CD4-positive, alpha-beta memory T cell (primary cell): ENCODE measurements at places on chromosomes 4 and X.
A peak's percentile ranks its signal among the peaks of the same experiment; 100 is the strongest.

DNA sequence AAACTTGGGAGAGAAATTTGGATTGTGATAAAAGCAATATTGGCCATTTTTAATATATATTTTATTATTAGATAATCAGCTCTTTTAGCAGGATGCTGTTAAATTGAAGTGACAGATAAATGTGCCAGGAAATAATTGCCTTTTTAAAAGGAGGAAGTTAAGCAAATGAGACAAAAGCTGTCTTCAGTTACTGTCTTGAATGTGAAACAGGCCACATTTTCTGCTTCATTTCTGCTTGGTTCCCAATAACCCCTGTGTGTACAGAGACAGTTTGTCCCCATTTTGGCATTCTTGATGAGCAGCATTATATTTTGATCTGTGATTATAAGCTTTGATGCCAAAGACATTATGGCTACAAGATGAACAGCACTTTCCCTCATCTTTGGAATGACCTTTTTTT lies 953 bp downstream of the EPGN start:
- DNase-seq: no peak

- no peak for DNase-seq
These were observed 151.9 kb upstream of the RPS6KA3 start for GRCh38 chrX:20418379-20419150.

DNA sequence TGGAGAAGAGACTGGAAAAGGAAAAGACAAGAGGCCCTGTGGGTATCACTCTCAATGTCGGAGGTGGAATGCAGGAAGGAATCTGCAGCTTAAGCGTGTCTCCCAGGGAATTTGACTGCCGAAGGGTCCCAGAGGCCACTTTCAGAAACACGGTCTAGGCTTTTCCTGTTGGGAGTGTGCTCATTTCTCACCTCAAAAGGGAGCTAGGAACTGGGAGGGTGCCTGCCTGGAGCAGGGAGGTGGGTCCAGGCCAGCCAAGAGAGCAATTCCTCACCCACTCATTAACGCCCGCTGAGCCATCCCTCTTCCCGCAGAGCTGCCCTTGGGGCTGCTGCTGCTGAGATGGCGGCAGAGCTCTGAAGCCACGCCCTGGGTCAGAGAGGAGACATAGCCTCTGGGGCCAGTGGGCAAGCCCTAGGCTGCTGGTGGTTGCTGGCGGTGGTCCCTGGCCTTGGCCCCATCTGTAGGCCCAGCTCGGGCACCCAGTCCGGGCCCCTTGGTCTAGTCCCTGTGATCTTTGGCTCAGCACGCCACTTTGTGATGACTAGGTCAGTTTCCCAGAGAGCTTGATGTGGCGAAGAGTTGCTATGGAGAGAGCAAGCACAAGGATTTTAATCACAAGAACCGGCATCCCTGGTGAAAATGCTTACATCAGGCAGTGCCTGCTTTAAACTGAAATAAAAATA lies 4.1 kb downstream of the ZNF185 start:
- no peak for DNase-seq

DNA sequence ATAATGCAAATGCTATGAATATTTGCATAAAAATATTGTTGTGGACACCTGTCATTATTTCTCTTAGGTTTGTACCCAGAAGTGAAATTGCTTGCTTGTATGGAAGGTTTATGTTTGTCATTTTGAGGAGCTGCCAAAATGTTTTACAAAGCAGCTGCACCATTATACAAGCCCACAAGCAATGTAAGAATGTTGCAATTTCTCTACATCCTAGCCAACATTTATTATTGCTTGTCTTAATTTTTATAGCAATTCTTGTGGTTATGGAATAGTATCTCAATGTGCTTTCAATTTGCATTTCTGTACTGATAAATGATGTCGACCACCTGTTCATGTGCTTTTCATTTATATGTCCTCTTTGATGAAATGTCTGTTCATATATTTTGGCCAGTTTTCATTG lies 18.7 kb upstream of the RBMX start:
- no peak for DNase-seq

- peak; percentile 34 for DNase-seq
These were observed 84.2 kb downstream of the CNOT6L start for GRCh38 chr4:77734928-77735327.

GRCh38 chrX:9141496-9141895 lies 107.6 kb upstream of the FAM9B start:
- DNase-seq: no peak

- DNase-seq: no peak
These were observed 3.7 kb downstream of the CXCL9 start for GRCh38 chr4:76003620-76004019.

GRCh38 chrX:70042399-70043371 lies 7.1 kb downstream of the AWAT2 start:
- DNase-seq: no peak

DNA sequence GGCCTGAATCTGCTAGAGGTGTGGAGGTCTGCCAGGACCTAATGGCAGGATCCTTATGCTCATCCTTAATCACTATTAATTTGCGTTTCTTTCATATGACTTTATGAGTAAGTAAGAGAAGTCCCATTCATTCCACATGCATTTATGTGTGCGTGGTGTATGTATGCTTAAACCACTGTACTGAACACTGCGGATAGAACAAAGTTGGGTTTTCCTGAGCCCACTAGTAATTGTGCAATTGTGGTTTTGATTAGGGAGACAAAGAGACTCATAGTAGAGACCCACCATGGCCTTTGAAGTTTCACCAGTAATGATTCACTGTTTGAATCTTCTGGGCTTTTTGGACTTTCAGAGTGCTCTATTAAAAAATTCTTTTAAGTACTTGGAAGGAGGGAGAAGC lies 498.5 kb upstream of the DIPK2B start:
- no peak for DNase-seq

GRCh38 chr4:101183666-101184373 lies 163.5 kb downstream of the PPP3CA start:
- DNase-seq: no peak

DNA sequence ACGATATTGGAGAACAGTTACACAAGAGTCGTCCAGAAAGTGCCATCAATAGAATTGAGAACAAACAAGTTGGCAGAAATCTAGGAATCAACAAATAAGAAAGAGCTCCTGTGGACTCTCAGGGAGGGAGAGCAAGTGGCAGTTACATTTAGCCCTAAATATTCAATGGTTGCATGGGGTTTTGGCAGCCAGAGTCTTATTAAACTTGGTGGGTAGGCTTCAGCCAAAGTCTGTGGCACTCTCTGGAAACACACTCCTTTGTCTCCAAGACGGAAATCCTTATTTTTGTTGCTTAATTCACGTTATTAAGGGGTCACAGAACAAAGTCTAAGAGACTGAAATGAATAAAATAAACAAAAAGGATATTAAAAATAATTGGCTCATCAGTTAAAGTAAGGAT lies 742.2 kb upstream of the ATOH1 start:
- no peak for DNase-seq

DNA sequence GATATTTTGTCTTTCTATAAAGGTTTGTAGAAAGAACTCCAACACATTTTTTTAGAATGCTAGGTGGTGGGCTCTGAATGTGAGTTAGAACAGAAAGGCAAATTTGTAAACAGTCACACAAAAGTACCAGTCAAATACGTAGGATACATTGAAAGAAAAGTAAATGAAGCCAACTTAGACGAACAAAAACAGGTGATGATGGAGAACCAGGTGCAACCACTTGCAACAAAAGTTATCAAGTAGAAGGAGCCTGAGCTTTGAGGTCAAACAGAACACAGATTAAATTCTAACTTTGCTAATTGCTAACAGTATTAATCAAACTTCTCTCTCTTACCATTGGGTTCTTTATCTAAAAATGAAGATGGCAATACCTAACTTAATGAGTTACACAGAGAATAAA lies 62.7 kb upstream of the DAPP1 start:
- no peak for DNase-seq

GRCh38 chr4:8900588-8900987 lies 28.9 kb upstream of the HMX1 start:
- DNase-seq: no peak

- DNase-seq: no peak
These were observed 268.4 kb downstream of the HS3ST1 start for GRCh38 chr4:11160288-11160687.

DNA sequence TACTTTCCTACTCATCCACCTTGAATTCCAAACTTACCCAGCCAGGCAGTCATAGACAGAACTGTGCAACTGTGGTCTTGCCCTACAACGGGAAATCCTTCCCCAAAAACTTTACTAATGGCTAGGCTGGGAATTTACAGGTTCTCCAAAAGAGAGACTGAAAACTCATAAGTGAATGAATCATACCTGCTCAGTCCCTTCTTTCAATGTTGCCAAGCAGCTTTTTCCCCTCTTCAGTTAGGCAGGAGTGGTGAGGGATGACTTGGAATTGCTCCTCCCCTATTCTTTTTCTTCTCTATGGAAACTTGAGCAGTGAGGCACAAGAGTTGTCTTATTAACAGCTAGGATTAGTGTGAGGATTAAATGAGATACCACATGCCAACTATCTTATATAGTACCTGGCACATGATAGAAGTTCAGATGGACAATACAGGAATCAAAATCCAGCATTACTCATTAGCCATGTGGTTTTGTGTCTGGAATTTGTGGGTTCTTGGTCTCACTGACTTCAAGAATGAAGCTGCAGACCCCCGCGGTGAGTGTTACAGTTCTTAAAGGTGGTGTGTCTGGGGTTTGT lies 105.9 kb downstream of the TEX13A start:
- DNase-seq: no peak

DNA sequence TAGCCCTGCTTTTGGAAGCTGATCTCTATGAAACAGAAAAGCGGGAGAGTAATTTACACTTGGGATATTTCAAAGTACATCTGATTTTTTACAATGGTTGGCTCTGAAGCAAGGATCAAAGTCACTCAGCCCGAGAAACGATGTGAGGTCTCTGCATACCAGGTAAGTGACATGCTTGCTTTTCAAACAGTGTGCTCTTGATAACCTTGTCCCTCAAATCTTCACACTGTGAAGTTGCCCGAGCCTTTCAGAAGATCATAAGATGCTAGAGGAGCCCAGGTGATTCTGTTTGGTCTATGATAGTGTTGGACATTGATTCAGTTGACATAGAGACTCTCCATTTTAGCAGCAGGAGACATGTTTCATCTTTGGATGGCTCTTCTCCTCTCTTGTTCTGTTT lies 47.1 kb upstream of the KLHL34 start:
- DNase-seq: no peak

GRCh38 chr4:74635074-74635473 lies 159.2 kb downstream of the BTC start:
- DNase-seq: no peak

GRCh38 chr4:150578745-150579501 lies 3.0 kb upstream of the MAB21L2 start:
- no peak for DNase-seq

DNA sequence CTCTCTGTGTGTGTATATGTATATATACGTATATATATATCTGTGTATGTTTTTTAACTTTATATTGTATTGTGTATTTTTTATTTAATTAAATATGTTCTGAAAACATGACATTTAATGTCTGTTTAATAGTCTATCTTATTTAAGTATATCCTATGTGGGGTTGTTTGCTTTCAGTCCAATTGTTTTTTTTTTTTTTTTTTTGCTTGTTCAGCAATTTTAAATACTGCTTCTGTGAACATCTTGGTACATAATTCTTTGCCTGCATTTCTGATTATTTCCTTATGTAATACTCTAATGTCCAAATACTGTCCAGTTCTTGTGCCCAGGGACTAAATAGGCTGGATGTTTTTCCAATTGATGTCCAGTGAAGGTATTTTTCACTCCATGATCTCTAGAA lies 45.1 kb upstream of the MAD2L1 start:
- no peak for DNase-seq

GRCh38 chr4:165464813-165465381 lies 86.1 kb downstream of the CPE start:
- DNase-seq: peak; percentile 43
